ENCODE measurements at places on chromosomes 1 and 21. TPM values are rescaled to one million over a fixed set of nuclear protein-coding genes. Genes with fewer than 3 reads are reported as not detected.

Gene SYCP1
- not detected for total RNA-seq

Gene LCE2A
- not detected for total RNA-seq

Gene TCHHL1
- not detected for total RNA-seq

Gene NBPF6
- total RNA-seq = not detected

Gene SRSF4
- 74.6 TPM for total RNA-seq

GRCh38 chr1:22819361-22819760 lies 108.7 kb downstream of the EPHB2 start:
- H3K4me3 ChIP-seq = no peak overlapping the region
- H3K4me1 ChIP-seq = peaks cover 3% of the 10 kb centered on the region
- DNase-seq = no peak
- H3K27me3 ChIP-seq = no peaks in the 10 kb centered on the region
- H3K27ac ChIP-seq = no peak overlapping the region

GRCh38 chr1:15953294-15953771 lies 22.6 kb downstream of the ZBTB17 start:
- H3K4me3 ChIP-seq = no peak overlapping the region
- peaks cover 80% of the 10 kb centered on the region for H3K4me1 ChIP-seq
- no peak for DNase-seq
- no peaks in the 10 kb centered on the region for H3K27me3 ChIP-seq
- peak overlapping the region; percentile 62 for H3K27ac ChIP-seq

- H3K36me3 ChIP-seq = no peaks in the 10 kb centered on the region
- no peaks in the 10 kb centered on the region for H3K4me1 ChIP-seq
- DNase-seq = no peak
- H3K4me3 ChIP-seq = no peak overlapping the region
- no peak overlapping the region for H3K27ac ChIP-seq
Measured at GRCh38 chr1:7596126-7596965, 174.8 kb upstream of the VAMP3 start.

GRCh38 chr21:45432575-45433255 lies 27.8 kb downstream of the COL18A1 start:
- no peak overlapping the region for H3K4me3 ChIP-seq
- DNase-seq = no peak
- H3K36me3 ChIP-seq = peaks cover 2% of the 10 kb centered on the region
- no peaks in the 10 kb centered on the region for H3K27me3 ChIP-seq
- peak overlapping the region; percentile 69 for H3K27ac ChIP-seq

- no peaks in the 10 kb centered on the region for H3K36me3 ChIP-seq
- no peak for DNase-seq
- no peak overlapping the region for H3K4me3 ChIP-seq
- no peak overlapping the region for H3K27ac ChIP-seq
- H3K27me3 ChIP-seq = peaks cover 33% of the 10 kb centered on the region
Measured at GRCh38 chr1:239954836-239955235, 136.8 kb upstream of the FMN2 start.

- no peak overlapping the region for H3K4me3 ChIP-seq
- no peak overlapping the region for H3K27ac ChIP-seq
- H3K4me1 ChIP-seq = no peaks in the 10 kb centered on the region
- no peaks in the 10 kb centered on the region for H3K36me3 ChIP-seq
- DNase-seq = no peak
- H3K27me3 ChIP-seq = no peaks in the 10 kb centered on the region
Measured at GRCh38 chr21:31450980-31451379, 106.9 kb upstream of the TIAM1 start.

- peaks cover 10% of the 10 kb centered on the region for H3K4me1 ChIP-seq
- no peak overlapping the region for H3K27ac ChIP-seq
- no peaks in the 10 kb centered on the region for H3K27me3 ChIP-seq
Measured at GRCh38 chr1:234879147-234880080, 249.2 kb downstream of the TOMM20 start.

- no peak for DNase-seq
- H3K4me1 ChIP-seq = peaks cover 8% of the 10 kb centered on the region
- H3K4me3 ChIP-seq = no peak overlapping the region
- H3K27ac ChIP-seq = no peak overlapping the region
- no peaks in the 10 kb centered on the region for H3K36me3 ChIP-seq
Measured at GRCh38 chr1:65964123-65964522, 171.4 kb downstream of the PDE4B start.

DNA sequence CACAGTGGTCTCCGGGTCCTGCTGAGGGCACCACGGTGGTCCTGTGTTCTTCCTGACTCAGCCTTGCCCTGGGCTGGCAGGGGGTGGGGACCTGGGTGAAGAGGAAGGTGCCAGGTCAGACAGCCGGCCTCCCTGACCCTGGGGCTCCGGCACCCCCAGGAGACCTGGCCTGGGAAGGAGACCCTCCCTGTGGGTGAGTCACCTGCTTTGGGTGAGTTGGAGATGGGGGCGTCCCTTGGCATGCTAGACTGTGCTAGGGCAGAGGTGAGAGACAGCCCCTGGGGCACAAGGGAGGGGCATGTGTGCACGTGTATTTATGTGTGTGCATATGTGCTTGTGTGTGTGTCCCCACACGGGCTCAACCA lies 23.4 kb downstream of the SPSB1 start:
- no peak overlapping the region for H3K4me3 ChIP-seq
- H3K27ac ChIP-seq = peak overlapping the region; percentile 96
- DNase-seq = no peak
- H3K36me3 ChIP-seq = peaks cover 5% of the 10 kb centered on the region
- H3K27me3 ChIP-seq = no peaks in the 10 kb centered on the region

DNA sequence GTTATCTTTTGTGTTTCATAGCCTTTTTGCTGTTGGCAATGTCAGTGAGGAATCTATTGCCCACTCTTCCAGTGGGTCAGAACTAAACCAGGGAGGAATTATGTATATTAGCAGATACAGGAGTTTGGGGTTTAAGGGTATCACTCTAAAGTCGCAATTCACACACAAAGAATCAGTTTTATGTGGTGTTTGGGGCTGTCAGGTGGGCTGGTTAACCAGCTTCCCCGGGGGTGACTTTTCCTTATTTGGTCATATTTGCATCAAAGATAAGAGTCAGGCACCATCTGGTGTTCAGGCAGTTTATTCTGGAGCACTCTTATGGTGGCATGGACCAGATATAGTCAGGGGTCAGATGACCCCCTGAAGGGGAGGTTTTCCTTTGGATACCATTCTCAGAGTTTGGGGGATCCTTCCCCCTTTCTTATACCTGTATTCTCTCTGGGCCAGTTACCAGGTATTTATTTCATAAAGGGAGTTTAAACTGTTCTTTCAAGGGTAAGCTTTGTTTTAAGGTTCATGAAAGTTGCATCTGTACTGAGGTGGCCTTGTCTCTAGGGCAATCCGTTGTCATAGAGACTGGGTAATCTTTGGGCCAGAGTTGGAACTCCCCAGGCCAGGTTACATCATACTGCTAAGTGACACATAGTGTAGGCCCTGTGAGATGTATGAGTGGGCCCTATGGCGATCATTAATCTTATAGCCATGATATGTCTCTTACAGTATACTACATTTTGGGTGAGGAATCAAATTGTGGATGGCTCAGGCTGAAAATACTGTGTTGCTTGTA lies 148.2 kb downstream of the RWDD3 start:
- no peak for DNase-seq
- no peaks in the 10 kb centered on the region for H3K27me3 ChIP-seq
- H3K36me3 ChIP-seq = no peaks in the 10 kb centered on the region
- H3K27ac ChIP-seq = no peak overlapping the region

DNA sequence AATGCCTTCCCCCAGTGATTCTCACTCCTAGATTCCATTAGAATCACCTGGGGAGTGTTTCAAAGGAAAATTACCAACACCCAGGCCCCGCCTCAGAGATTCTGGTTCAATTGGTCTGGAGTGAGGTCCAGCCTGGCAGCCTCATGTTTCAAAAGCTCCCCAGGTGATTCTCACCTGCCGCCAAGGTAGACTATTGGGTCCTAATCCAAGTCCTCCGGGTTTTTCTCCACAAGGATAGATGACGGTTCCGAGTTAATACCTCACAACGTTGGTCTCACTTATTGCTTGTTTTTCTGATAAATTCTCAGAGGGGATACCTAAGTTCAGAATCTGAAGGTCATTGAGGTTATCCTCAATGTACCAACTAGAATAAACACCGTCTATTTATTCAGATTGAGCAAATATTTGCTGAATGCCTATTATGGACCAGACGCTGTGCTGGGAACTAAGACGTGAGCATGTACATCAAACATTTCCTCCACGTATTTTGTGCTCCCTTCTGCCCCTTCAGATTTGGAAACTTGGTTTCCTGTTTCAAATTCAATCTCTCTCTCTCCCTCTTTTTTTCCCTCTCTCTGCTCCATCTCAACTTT lies 97.5 kb downstream of the SEC16B start:
- no peak overlapping the region for H3K27ac ChIP-seq
- no peaks in the 10 kb centered on the region for H3K4me1 ChIP-seq
- H3K4me3 ChIP-seq = no peak overlapping the region
- no peak for DNase-seq
- no peaks in the 10 kb centered on the region for H3K36me3 ChIP-seq

DNA sequence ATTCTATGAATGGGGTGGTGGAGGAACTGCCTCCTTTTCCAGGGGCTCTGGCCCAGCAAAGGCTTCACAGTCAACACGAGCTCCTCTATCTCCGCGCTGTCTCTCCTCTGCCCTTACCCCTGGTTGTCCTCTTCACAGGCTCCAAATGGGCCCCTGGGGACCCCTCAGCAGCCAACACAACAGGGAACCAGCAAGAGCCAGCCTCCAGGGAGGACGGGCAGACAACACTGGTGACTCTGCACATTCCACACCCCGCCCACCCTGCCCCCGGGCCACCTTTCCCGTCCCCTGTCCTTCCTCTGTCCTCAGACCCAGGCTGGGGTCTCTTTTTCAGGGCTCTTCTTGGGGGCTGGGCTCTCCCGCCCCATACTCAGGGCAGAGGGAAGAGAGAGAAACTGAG lies 17.5 kb upstream of the ETV3 start:
- no peak for DNase-seq
- peaks cover 10% of the 10 kb centered on the region for H3K27me3 ChIP-seq
- peak overlapping the region; percentile 67 for H3K4me3 ChIP-seq
- H3K36me3 ChIP-seq = no peaks in the 10 kb centered on the region

DNA sequence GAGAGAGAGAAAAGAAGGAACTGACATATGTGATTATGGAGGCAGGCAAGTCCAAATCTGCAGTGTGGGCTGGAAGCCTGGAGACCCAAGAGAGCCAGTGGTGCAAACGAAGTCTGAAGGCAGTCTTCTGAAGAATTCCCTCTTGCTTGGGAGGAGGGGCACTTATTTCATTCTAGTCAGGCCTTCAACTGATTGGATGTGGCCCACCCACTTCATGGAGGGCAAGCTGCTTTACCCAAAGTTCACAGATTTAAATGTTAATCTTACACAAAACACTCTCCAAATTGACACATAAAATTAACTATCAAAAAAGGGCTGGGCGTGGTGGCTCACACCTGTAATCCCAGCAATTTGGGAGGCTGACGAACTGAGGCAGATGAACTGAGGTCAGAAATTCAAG lies 103.5 kb upstream of the RAB3GAP2 start:
- H3K4me3 ChIP-seq = no peak overlapping the region
- H3K36me3 ChIP-seq = no peaks in the 10 kb centered on the region
- peaks cover under 1% of the 10 kb centered on the region for H3K4me1 ChIP-seq
- no peak for DNase-seq
- H3K27me3 ChIP-seq = peaks cover 18% of the 10 kb centered on the region
- H3K27ac ChIP-seq = no peak overlapping the region

DNA sequence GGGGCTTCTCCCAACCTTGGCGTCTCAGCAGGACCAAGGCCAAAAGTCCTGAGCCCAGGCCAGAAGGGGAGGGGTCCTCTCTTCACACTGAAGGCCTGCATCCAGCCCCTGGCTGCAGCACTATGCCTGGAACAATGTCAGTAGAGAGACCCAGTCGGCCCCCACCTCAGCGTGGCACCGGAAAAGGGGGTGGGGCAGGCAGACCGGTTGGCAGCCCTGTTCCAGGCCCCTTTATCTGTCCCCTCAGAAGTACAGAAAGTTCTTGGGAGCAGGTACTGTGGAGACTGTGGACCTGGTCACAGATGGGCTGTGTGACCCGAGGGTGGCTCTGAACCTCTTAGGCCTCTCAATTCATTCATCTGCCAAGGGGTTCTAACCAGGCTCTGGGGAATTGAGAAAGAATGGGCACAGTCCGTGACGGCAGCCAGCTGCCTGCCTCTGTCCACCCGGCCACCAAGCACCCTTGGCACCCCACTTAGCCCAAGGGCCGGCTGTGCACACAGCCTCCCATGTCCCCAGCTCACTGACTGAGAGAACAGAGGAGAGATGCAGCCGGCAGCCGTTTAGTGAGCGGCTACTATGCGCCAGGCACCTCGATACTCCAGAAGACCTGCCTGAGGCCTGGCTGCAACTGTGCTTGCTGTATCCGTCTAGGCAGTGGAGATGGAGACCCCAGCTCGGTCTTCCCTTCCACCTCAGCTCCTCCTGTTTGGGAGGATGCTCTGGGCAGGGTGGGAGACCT lies 23.9 kb downstream of the RUNX3 start:
- H3K27ac ChIP-seq = no peak overlapping the region
- no peaks in the 10 kb centered on the region for H3K4me1 ChIP-seq
- no peaks in the 10 kb centered on the region for H3K36me3 ChIP-seq
- H3K4me3 ChIP-seq = no peak overlapping the region

DNA sequence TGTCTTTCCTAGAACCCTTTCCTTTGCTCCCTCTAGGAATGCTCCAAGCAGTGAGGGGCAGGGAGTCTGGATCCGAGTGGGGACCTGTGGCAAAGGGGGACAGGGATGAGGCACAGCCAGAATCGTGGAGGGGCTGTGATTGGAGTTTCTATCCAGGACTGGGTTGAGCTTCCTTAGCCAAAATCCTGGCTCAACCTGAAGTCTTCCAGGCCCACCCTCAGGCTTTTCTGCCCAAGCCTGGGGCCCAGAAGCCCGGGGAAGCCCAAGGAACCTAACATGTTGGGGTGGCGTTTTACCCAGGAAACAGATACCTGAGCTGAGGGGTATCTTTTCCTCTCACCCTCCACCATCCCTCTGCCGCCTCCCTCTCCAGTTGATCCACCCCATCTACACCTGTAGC lies 5.4 kb downstream of the MYOG start:
- H3K36me3 ChIP-seq = no peaks in the 10 kb centered on the region
- H3K27me3 ChIP-seq = peaks cover 46% of the 10 kb centered on the region
- no peak overlapping the region for H3K4me3 ChIP-seq
- peaks cover 2% of the 10 kb centered on the region for H3K4me1 ChIP-seq
- H3K27ac ChIP-seq = no peak overlapping the region

All from osteocyte (in vitro differentiated cells).